ENCODE measurements at places on chromosomes 6 and 20.
A peak's percentile ranks its signal among the peaks of the same experiment; 100 is the strongest.

- no peak for DNase-seq
Measured at GRCh38 chr20:20993372-20993771, 112.8 kb downstream of the LINC00237 start.

GRCh38 chr6:90573624-90574023 lies 13.2 kb downstream of the MAP3K7 start:
- no peak for DNase-seq

GRCh38 chr6:26554697-26555504 lies 16.7 kb downstream of the HMGN4 start:
- DNase-seq = no peak

DNA sequence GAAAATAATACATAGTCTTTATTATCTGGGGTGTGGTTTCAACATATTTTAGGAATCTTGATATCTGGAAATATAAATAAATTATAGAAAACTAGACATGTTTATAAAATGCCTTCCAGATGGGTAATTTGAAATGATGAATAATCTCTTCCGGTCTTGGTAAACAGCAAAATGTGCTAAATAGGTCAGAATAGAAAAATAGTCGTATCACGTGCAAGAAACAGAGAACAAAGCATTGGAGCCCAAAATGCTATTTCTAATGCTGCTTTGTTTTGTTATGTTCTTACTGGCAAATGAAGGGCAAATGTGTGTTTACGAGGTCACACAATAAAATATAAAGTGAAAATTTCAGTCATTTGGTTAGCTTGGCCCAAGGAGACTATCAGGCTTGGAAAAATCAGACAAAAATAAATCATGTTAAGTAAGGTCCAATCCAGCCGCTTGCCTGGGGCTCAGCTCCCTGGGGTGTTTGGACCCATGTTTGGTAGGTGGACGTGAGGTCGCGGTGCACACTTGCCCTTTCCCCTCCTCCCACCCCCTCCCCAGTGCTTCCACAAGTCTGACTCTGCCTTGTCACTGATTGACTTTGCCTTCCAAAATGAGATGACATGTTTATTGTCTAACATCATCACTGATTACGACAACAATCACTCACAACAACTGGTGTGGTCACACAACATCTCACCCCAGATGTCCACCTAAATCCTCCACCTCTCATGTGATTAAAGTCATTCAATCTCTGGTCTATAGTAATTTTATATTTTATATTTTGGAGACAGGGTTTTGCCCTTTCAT lies 56.0 kb downstream of the RIN2 start:
- no peak for DNase-seq

DNA sequence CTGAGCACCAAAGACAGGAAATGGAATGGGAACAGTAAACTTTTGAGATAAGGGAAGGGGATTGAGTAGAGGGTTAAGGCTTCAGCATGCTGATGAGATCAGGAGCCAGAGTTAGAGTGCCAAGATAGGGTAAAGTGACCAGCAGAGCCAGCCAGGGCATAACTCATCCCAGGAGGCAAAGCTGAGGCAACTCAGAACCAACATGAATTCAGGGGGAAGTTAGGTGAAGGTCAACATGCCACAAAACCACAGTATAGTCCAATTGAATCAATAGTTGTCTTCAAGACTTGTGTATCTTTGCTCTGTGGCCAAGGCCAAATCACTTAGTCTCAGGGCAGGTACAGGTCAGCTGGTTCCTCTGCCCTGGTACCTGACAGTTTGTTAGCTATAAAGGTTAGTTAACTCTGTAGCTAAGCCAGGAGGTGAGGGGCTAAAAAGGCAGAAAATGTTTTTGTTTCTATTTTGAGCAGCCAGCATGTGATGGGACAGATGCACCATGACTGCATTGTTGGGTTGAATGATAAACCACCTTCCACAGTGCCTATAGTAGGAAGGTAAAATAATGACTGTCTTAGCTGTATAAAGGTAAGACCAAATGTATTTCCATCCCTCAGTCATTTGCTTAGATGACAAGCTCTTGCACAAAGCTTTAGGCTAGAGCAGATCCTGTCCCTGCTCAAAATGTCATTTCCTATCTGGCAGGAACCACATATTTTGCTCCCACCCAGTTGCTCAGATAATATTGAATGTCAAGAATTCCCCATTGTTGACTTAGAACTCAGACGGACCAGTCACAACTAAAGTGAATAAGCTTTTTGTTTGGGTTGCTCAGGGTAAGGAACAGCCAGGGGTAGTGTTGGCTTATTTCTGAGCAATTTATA lies 15.8 kb downstream of the RNF8 start:
- DNase-seq = peak; percentile 32

- no peak for DNase-seq
Measured at GRCh38 chr6:46690141-46690755, 2.6 kb downstream of the TDRD6 start.

DNA sequence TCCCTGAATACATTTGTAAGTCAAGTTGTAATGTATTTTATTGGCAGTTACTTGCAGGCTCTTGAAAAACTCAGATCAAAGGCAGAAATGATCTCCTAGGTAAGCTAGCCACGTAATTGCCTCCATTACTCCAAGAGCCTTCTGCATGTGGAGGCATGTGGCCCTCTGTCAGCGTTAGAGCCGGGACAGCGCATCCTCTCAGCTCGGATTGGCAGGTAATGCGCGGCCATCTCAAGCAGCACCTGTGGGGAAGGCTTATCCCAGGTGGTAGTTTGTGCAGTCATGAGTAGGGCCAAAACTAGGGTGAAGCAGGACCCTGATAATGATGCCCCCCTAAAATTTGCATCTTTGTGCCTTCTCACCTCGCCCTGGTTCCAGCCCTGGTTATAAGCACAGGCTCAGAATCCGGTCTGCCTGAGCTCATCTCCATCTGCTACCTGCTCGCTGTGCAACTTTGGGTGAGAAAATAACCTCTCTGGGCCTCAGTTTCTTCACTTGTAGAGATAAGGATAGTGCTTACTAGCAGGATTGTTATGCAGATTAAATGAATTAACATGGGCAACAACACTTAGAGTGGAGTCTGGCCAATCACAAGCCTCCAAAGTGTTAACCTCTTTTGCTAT lies 157.5 kb upstream of the PMEPA1 start:
- DNase-seq = no peak

- no peak for DNase-seq
Measured at GRCh38 chr20:48774696-48775095, 53.1 kb downstream of the PREX1 start.

GRCh38 chr6:93419304-93420162 lies at the start of gene EPHA7:
TSS of gene EPHA7 (minus strand) at chr6:93419559. CDS start at chr6:93419341, 218 bp downstream.
- DNase-seq = peak; percentile 73

- no peak for DNase-seq
Measured at GRCh38 chr6:17022604-17023003, 79.2 kb upstream of the STMND1 start.

- no peak for DNase-seq
Measured at GRCh38 chr6:104349191-104349590, 510.5 kb downstream of the HACE1 start.

DNA sequence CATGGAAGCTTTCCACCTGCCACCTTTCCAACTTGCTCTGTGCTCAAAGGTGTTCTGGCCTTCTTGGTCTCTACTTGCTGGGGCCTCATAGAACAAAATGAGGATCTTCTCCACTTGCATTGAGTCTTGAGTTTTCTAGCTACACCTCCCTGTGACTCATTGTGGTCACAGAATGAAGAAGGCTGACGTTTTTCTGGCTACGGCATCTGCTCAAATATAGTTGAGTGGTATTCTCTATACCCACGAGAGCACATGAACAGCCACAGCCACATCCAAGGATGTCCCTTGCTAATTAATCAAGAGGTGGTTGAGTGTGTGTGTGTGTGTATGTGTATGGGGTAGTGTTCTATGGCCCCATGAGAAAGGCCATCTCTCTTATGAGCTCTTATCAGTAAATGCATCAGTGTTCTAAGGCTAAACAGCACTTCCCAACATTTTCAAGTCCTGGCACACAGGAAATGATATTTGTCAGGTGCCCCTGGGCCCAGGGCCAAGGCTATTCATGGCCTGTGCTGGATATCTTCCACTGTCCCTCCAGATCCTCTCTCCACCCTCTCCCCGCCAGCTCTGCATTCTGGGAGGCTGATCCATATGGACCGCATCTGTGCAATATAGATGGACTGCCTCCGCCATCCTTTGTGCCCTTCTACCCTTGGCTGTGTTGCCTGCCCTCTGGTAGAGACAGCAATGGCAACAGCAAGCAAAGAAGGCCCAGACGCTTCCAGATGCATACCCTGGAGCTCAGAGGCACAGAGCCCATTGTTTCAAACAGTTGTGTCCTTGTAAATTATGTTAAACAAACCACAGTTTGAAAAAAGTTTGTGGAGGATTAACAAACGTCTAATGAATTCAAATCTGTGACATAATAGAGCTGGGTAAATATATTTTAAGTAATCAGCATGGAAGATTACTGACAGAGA lies 150.2 kb downstream of the LRFN2 start:
- DNase-seq = peak; percentile 4

DNA sequence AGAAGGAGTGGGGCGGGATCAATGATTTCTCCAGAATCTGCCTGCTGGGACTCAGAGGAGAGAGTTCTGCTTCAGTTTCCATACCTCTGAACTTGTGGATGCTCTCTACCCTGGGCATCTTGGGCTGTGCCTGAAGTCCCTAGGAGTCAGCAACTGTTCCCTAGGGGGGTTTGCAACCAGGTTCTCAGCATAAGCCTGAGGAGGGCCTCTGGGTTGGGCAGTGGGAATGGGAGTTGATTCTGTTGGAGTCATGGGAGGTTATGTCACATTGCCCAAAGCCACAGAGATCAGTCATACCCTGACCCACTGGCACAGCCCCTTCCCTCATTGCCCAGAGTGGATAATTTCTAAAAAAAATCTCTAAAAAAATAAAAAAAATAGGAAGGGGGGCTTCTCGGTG lies 47.4 kb downstream of the MOCS1 start:
- DNase-seq = no peak

- DNase-seq = no peak
Measured at GRCh38 chr6:5998711-5999687, 7.7 kb downstream of the NRN1 start.

GRCh38 chr6:27161946-27162603 lies 85.4 kb upstream of the PRSS16 start:
- no peak for DNase-seq

- no peak for DNase-seq
Measured at GRCh38 chr20:40262219-40262618, 426.8 kb downstream of the MAFB start.

GRCh38 chr20:48823476-48823875 lies 4.3 kb downstream of the PREX1 start:
- no peak for DNase-seq

DNA sequence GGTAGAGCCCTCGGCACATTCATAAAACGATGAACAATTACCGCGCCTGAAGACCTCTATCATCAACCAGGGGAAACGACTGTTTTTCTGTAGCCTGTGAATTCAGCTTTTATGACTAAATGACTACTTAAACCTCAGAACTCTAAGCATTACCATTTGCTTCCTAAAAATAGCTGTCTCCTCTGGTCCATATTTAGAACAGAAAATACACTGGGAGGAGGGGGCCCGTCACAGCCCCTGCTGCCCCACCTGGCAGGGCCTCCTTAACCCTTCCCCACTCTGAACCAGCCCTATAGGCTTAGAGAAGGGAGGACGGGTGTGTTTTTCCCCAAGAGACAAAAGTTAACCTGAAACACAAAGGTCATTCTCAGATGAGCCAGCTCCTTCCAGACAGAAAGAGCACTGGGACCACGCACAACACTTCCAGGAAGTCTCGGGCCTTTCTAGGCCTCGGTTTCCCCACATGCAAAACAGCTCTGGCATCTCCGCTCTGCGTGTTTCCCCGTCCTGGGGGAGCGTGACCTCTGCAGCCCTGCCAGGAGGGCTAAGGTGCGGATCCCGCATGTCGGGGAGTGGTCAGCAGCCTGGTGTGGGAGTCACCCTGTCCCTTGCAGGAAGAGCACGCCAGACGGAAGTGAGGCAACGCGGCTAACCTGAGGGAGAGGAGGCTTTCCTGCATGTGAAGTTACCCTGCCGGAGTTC lies 193.9 kb downstream of the DLL1 start:
- DNase-seq = no peak

DNA sequence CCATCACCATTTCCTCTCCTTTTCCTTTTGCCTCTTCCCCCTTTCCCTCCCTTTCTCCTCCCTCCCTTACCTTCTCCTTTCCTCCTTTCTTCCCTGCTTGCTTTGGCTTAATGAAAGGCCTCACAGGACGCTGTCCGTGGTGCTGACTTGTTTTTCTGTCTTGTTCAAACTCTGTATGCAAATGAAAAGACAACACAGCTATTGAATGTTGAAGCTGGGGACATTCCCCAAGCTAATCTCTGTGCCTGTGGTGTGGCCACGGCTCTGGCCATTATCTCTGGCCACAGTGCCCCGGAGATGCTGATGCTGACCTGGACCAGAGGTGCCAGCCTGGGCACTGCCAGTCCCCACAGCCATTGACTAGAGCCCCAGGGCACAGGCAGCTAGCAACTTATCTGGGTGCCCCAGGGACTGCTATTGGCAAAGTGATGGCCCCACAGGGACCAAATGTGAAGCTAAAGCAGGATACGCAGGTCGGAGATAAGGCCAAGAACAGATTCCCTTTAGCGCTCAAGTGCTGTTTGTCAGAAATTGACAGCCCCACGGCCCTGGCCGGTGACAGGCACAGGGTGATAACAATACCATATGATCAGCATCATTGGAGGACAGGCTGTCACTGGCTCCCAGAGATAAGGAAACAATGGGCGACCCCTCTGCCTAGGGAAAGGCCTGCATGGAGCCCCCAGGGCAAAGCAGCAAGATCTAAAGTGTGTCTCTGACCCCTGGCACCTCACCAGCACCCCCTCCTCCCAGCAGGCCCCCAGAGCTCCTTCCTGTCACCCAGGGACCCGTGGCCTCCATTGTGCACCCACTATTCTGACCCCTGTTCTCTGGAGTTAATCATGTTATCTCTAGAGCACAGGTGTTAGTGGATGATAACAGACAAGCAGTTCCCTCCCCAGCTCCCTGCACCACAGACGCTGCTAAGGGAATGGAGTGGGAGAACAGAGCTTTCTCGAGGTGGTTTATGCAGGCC lies 31.6 kb upstream of the SLC32A1 start:
- no peak for DNase-seq
